ENCODE measurements at places on chromosomes 5 and 9. TPM values are rescaled to one million over a fixed set of nuclear protein-coding genes. Genes with fewer than 3 reads are reported as not detected.

PTGDS gene
- 1.7 TPM for total RNA-seq

IFNK gene
- total RNA-seq, result not detected

FAM78A gene
- 2.9 TPM for total RNA-seq

PTTG1 gene
- total RNA-seq, result 90.3 TPM

C5orf46 gene
- not detected for total RNA-seq

NEUROG1 gene
- total RNA-seq, result not detected

PPP3R2 gene
- total RNA-seq, result not detected

ATP10B gene
- total RNA-seq, result 6.1 TPM

NTNG2 gene
- total RNA-seq, result 0.95 TPM

GCNT1 gene
- total RNA-seq, result 4.8 TPM

PRLR gene
- 1.5 TPM for total RNA-seq

CLINT1 gene
- total RNA-seq, result 165 TPM

WDR38 gene
- total RNA-seq, result not detected

IRGM gene
- not detected for total RNA-seq

FAM221B gene
- total RNA-seq, result not detected

TMEM250 gene
- total RNA-seq, result 47.3 TPM

All from esophagus squamous epithelium (tissue), 5 donors.